ENCODE measurements at places on chromosomes 5 and 9.
A peak's percentile ranks its signal among the peaks of the same experiment; 100 is the strongest.

DNA sequence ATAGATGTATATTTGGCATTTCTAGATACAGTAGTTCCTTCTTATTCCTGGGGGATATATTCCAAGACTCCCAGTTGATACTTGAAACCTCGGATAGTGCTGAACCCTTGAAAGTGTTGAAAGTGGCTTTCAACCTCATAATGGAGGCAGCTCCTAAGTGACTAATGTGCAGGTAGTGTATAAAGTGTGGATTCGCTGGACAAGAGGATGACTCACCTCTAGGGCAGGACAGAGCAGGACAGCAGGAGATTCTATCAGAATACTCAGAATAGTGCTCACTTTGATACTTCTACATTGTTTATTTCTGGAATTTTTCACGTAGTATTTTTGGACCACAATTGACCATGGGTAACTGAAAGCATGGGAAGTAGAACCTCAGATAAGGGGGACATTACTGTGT lies 1138.9 kb upstream of the WWC1 start:
- no peaks in the 10 kb centered on the region for H3K36me3 ChIP-seq
- no peak overlapping the region for H3K27ac ChIP-seq
- H3K4me3 ChIP-seq: no peak overlapping the region
- no peak for DNase-seq

DNA sequence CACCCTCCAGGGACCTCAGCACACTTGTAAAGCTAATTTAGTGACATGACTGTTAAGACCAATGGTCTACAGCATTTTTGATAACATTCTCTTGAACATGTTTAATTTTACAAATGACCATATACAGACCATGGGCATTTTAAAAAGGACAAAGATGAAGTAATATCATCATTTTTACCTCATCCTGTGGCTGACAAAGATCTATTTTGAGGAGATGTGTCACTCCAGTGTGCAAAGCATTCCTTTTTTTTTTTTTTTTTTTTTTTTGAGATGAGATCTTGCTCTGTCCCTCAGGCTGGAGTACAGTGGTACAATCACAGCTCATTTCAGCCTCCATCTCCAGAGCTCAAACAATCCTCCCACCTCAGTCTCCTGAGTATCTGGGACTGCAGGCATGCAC lies 118.2 kb upstream of the TBC1D2 start:
- DNase-seq: no peak
- peaks cover 14% of the 10 kb centered on the region for H3K4me1 ChIP-seq
- no peak overlapping the region for H3K4me3 ChIP-seq
- peaks cover 1% of the 10 kb centered on the region for H3K36me3 ChIP-seq
- no peak overlapping the region for H3K27ac ChIP-seq
- peaks cover 9% of the 10 kb centered on the region for H3K27me3 ChIP-seq

GRCh38 chr5:157606046-157606445 lies 30.5 kb upstream of the ADAM19 start:
- H3K4me3 ChIP-seq: no peak overlapping the region
- H3K36me3 ChIP-seq: no peaks in the 10 kb centered on the region
- DNase-seq: no peak
- H3K27me3 ChIP-seq: no peaks in the 10 kb centered on the region

GRCh38 chr5:172453206-172453985 lies 929 bp downstream of the SH3PXD2B start:
- peaks cover 61% of the 10 kb centered on the region for H3K27me3 ChIP-seq
- peak overlapping the region; percentile 20 for H3K27ac ChIP-seq
- DNase-seq: no peak
- H3K4me3 ChIP-seq: peak overlapping the region; percentile 81
- no peaks in the 10 kb centered on the region for H3K36me3 ChIP-seq

GRCh38 chr5:88643315-88643714 lies 239.7 kb downstream of the MEF2C start:
- no peaks in the 10 kb centered on the region for H3K4me1 ChIP-seq
- H3K27ac ChIP-seq: no peak overlapping the region
- peaks cover 12% of the 10 kb centered on the region for H3K27me3 ChIP-seq
- no peak overlapping the region for H3K4me3 ChIP-seq

DNA sequence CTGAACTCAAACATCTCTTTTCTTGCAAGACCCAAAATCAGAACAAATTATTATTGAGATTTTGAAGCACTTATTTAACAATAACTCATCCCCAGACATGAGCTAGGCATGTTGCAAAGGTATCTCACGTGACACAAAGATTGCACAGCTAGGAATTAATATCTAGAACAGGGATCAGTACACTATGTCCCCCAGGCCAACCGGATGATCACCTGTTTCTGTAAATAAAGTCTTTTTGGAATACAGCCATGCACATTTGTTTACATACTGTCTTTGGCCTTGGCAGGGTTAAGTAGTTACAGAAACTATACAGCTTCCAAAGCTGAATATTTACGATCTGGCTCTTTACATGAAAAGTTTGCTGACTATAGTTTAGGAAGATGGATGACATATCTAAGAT lies 287.7 kb downstream of the ACTL7B start:
- H3K4me3 ChIP-seq: no peak overlapping the region
- no peaks in the 10 kb centered on the region for H3K4me1 ChIP-seq
- H3K27me3 ChIP-seq: no peaks in the 10 kb centered on the region
- no peaks in the 10 kb centered on the region for H3K36me3 ChIP-seq
- H3K27ac ChIP-seq: no peak overlapping the region

DNA sequence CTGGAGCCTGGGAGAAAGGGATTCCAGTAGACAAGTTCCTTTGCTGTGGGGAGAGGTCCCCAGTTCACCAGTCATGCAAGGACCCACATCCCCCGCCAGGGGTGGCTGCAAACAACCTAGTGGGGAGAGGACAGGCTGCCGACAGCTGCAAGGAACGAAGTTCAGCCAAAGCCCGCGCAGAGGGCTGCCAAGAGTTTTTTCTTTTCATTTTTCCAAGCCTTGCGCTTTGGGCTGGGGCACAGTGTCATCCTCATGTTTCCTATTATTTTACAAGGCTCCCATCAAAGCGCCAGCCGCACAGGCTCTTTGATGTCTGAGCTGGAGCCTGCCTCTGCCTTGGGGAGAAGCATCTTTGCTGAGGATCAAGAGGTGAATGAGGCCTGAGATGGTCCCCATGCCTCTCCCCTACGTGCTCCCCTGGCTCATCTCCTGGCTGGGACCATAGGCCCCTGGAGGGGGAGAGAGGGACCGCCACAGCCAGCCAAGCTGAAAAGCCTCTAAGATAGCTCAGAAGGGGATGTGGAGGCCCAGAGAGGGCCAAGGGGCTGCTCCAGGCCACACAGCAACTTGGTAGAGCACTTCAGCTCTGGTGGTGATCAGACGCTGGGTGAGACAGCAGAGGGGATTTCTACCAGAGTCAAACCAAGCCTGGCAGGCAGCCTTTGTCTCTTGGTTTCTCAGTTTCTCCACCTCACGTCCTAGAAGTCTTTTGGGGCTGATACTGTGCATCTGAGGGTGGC lies 50.4 kb upstream of the SYNPO start:
- H3K27me3 ChIP-seq: no peaks in the 10 kb centered on the region
- no peak for DNase-seq
- H3K27ac ChIP-seq: no peak overlapping the region
- no peaks in the 10 kb centered on the region for H3K4me1 ChIP-seq

- H3K27ac ChIP-seq: no peak overlapping the region
- H3K4me1 ChIP-seq: no peaks in the 10 kb centered on the region
- H3K4me3 ChIP-seq: no peak overlapping the region
Measured at GRCh38 chr5:37875051-37875787, 35.4 kb upstream of the GDNF start.

DNA sequence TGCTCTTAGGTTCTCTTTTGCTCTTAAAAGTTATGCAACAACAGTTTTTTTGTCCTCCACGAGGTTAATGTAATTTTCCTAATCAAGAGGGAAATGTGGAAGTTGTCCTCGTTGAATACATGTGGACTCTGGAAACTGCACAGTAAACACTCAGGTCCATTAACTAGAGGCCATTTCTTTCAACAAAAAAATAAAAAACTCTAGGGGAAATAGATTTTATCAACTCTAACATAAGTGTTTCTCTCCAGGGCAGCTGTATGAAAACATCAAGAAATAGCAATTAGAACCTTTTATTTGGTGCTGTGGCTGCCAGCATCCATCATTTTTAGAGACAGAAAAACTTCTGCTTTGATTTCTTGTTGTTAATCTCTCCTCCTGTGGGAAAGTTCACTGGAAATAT lies 288.6 kb downstream of the ICE1 start:
- no peaks in the 10 kb centered on the region for H3K36me3 ChIP-seq
- H3K27me3 ChIP-seq: no peaks in the 10 kb centered on the region
- no peak overlapping the region for H3K4me3 ChIP-seq
- no peak for DNase-seq
- H3K27ac ChIP-seq: no peak overlapping the region

DNA sequence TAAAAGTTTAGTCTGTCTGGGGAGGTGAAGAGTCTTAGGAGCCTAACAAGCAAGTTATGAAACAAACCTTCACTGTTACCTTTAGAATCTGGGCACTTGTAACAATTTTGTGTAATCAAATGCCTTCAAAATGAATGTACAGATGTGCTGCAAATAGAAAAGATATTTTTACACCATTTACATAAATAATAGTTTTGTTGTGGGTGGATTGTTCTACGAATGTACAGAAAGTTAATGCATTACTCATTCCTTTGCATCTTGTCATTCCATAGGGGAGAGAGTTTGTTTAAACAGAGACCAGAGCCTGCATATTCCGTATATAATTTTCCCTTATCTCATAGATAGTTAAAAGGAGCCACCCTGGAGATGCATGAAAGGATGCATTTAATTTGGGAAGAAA lies 576.9 kb upstream of the SGCD start:
- H3K36me3 ChIP-seq: no peaks in the 10 kb centered on the region
- H3K4me3 ChIP-seq: no peak overlapping the region
- H3K27me3 ChIP-seq: no peaks in the 10 kb centered on the region
- H3K27ac ChIP-seq: no peak overlapping the region
- no peaks in the 10 kb centered on the region for H3K4me1 ChIP-seq

DNA sequence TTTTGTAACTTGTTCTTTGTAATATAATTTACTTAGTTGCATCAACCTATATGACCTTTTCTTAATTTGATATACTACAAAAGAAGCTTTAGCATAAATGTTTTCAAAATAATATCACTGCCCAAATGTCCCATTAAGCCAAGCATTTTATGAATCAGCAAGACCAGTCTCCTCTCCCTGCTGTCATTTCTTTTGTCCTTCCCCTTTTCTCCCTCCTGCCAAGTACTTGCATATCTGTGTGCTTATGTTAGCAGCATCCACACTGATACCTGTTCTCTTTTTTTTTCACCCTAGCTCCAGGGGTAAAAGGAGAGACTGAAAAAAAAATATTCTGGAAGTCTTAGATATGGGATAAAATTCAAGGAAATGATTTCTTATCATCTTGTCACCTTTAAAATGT lies 69.7 kb downstream of the ZSWIM6 start:
- no peak overlapping the region for H3K27ac ChIP-seq
- no peaks in the 10 kb centered on the region for H3K36me3 ChIP-seq

All from stimulated activated naive B cell treated with anti-CD40 and anti-IgM and Interleukin-4, amounts not matched to agents 10 μg/mL and 1 μg/mL and 100 μg/mL, for 72 hours (primary cell).